ENCODE measurements at places on chromosomes 4 and X.

- DNase-seq, result no peak
Observed at GRCh38 chr4:117135634-117136354, 50.4 kb upstream of the TRAM1L1 start.

DNA sequence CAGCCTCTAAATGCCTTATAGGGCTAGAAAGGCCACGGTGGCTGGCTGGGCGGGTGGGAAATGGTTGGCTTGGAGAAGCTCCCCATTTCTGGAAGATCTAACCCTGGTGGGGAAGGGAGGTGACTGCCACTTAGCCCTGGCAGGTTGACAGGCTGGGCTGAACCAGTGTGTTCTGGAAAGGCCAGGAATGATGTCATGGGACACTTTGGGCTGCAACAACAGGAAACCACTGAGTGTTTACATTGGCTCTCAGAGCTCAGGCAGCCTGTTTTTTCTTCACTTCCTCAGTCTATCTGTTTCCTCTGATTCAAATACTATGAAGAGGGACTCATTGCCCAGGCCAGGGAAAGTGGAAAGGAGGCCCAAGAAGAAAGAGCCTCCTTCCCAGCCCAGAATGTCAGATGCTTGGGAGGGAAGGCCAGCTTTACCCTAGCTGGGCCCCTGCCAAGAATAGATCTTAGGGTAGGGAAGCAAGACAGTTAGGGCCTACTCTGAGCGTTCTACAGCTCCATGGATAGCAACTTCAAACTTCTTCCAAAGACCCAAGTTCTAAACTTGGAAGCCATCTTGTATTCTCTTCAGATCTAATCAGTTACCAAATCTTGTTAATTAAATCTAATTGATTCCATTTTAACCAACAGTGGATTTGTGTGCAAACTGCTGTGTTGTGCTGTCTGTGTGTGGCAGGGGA lies 65.8 kb upstream of the MSN start:
- peak; percentile 66 for DNase-seq

- DNase-seq, result no peak
Observed at GRCh38 chrX:87338510-87338909, 179.1 kb upstream of the KLHL4 start.

DNA sequence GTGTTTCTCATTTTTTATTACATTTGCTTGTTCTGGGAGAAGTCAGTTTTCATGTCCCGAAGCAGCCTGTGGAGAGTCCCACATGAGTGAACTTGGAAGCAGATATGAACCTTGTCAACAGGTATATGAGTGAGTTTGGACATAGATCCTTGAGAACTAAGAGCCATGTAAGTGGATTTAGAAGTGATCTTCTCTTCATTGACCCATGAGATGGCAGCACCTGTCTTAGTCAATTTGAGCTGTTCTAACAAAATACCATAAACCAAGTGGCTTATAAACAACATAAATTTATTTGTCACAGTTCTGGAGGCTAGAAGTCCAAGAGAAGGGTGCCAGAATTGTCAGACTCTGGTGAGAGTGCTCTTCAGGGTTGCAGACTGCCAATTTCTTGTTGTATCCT lies 1043.8 kb downstream of the ADGRL3 start:
- DNase-seq, result no peak

- no peak for DNase-seq
Observed at GRCh38 chrX:86914569-86914968, 603.0 kb upstream of the KLHL4 start.

GRCh38 chrX:23776363-23776762 lies 6.6 kb upstream of the SAT1 start:
- no peak for DNase-seq

DNA sequence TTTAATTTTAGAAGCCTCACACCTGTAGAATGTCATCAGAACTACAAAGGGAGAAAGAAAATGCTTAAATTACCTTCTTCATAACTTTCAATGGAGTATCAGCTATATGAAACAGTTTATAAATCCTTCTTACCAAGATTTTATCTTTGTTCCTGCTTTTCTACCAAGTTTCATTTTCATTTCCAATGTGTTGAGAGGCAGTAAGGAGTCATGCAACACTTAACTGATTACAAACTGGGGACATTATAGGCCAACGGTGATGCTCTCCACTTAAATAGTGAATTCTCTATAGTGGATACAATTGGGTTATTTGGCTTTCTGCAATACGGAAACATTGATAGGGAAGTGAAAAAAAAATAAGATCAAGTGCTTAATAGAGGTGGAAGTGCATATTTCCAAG lies 145.2 kb upstream of the FTHL17 start:
- DNase-seq, result no peak

GRCh38 chrX:2548711-2549423 lies 48.1 kb upstream of the DHRSX start:
- no peak for DNase-seq

DNA sequence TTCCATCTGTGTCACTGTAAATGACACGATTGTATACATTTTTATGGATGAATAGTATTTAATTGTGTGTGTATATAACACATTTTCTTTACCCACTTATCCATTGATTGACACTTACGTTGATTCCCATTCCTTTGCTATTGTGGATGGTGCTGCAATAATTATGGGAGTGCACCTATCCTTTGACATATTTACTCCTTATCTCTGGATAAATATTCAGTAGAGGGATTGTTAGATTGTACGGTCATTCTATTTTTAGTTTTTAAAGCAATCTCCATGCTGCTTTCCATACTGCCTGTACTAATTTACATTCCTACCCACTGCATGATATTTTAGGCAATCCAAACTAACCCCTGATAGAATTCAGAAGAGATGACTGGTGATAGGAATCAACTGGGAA lies 980.1 kb downstream of the FSTL5 start:
- DNase-seq, result no peak

GRCh38 chr4:54096295-54096962 lies 3.5 kb upstream of the GSX2 start:
- DNase-seq, result no peak

- DNase-seq, result no peak
Observed at GRCh38 chrX:68724531-68725020, 77.1 kb downstream of the STARD8 start.

DNA sequence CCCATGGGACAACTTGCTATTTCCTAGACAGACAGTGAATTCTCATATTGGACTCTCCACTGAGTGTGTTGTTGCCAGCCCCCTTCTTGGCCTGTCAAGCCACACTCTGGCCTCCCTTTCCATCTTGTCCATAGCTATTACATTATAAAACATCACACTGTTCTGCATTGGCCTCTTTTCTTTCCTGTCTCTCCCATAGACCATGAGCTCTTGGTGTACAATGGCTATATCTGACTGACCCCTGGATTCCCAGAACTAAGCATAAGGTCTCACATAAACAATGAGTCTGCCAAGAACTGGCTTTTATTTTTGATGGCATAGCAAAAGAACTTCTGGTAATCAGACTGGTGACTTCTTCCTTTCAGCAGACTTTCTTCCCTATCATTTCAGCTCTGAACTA lies 23.8 kb downstream of the STARD8 start:
- DNase-seq, result no peak

DNA sequence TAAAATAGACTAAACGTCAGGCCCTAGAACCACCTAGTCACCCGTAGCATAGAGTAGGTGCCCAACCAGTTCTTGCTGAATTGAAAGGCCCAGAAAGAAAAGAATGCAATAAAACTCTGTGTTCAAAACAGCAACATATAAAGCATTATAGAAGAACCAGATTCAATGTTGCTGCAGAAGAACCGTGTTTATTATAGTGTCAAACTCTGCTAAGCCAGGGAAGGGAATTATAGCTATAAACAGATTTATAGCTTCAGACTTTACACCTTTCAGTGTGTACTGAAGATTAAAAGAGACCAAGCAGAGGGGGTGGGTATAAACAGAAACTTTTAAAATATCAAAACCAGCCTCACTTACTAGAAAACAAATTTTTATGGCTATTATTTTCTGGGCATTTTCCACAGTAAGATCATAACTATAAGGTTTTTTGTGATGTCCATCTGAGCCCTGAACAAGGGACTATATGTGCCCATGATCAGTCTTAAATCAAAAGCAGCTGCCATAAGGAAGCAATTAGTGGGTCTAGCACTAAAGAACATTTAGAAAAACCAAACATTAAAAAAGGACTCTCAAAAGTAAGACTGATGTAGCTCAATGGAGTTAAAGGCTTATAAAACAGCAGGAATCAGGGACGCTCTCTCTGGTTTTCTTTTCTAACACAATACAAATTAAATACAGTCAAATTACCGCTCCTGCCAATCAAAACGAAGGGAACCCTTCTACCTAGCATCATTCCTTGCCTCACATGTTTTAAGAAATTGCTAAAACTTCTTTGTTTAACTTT lies 219.7 kb upstream of the ETNPPL start:
- DNase-seq, result no peak

DNA sequence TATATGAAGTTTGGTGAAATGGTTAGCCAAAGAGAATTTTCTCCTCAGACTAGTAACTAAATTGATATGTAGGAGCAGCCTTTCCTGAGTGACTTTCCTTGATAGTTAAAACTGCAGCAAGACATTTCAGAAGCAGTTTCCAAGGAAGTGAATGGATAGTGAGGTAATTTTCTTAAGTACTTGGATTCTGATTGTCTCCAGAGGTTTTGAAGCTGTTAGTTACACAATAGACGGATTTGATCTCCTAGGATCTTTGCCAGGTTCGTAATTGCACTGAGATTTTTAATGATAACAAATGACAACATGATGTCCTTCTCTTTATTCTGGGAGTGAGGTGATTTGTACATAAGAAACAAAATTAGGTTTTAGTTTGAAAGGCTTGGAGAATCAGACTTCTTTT lies 29.2 kb downstream of the PRRG1 start:
- DNase-seq, result no peak

DNA sequence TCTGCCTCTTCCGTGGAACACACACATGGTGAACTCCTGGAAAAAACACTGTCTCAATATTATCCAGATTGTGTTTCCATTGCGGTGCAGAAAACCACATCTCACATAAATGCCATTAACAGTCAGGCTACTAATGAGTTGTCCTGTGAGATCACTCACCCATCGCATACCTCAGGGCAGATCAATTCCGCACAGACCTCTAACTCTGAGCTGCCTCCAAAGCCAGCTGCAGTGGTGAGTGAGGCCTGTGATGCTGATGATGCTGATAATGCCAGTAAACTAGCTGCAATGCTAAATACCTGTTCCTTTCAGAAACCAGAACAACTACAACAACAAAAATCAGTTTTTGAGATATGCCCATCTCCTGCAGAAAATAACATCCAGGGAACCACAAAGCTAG lies 87.9 kb downstream of the TET2 start:
- DNase-seq, result no peak

DNA sequence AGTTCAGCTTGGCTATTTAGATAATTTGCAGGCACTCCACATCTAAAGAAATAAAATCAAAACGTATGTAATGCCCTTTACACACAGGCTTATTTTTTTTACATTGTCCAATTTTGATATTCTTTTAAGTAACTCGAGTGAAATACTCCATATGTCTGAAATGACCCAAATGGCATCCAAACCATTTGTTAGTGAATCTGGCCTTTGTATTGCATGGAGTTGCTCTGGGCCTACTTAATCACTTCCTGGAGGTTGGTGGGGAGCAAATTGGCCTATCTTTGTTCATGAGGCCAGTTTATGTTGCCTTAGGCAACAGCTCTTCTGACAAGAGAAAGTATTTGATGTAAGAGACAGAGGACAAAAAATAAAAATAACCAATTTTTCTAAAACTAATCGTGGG lies 47.6 kb upstream of the TMEM131L start:
- DNase-seq, result no peak

DNA sequence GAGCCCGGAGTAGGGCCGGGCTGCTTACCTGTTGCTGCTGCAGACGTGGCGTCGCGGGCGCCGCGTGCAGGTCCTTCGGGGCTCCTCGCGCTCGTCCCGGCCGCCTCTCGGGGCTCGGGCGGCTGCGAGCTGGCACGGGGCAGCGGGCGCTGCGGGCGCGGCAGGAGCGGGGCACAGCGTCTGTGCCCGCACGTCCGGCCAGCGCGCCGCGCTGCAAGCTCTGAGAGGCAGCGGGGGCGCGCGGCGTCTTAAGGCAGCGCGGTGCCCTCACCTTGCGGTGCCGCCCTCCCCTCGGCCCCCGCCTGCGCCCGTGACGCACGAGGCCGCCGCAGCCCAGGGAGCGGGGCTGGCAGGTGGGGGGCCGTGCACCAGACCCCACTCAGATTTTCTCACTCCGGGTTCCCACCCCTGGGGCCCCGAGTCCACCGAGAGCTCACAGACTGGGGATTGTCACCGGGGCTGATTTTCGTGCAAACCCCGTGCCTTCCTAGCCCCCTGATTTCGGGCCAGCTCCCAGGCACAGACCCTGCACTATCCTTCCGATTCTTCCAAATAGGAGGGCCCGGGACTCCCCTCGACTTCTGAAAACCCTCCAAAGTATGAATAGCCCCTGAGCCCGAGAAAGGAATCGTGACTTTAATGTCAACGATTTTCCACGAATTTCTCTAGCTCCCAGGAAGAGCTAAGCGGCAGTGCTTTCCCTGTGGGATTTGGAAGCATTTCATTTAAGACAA lies at the start of gene GPR101:
TSS of gene GPR101 (minus strand) at position 222 of the 734 bp plus-strand sequence. CDS start 2,321 bp downstream, outside the sequence.
- DNase-seq, result no peak

- no peak for DNase-seq
Observed at GRCh38 chr4:148514041-148514440, 71.8 kb upstream of the NR3C2 start.

GRCh38 chr4:40316333-40316781 lies 18.8 kb upstream of the CHRNA9 start:
- DNase-seq, result peak; percentile 70

DNA sequence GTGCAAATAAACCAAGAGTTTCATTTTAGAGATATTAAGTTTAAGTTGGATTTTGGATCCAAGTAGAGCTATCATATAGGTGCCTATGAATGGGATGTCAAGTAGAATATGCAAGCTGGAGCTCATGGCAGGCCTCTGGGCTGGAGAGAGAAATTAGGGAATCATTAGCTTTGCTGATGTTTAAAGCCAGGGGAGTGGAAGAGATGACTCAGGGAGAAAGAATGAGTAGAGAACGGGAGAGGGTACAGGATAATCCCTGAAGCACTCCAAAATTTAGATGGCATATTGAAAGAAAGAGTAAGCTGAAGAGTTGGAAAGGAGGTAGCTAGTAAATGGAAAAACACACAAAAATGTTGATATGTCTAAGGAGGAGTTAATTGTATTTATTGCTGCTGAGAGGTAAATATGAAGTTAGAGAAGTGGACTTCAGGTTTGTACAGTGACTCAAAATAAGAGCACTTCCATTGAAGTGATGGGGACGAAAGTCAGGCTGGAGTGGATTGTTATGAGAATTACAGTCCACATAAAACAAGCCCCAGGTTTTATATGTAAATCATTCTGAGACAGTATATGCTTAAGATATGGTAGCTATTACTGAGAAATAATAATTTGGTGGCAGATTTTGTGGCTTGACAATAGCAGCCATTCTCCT lies 72.5 kb upstream of the GRXCR1 start:
- DNase-seq, result no peak

DNA sequence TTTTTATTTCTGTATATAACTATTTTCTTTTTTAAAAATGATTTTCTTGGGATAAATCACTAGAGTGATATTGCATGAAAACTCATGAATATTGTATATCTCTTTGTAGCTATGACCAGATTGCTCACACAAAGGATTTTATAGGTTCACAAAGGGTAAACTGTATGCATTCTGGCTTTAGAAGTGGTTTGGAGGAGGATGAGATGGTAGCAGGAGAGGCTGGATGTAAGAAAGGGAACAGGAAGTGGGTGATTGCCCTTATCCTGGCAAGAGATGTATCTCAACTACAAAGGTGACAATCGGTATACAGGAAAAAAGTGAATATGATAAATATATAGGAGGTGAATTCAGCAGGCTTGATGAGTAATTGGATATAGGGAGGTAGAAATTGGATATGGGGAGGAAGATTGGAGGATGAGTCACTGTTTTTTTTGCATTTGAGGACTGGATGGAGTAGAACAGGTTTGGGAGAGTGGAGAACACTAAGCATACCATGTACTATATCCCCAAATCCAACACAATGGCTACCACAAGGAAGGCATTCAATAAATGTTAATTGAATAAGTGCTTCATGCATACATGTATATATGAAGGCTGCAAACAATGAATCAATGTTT lies 9.9 kb downstream of the FGG start:
- DNase-seq, result no peak
